ENCODE measurements at places on chromosomes 1 and 21.
A peak's percentile ranks its signal among the peaks of the same experiment; 100 is the strongest.

DNA sequence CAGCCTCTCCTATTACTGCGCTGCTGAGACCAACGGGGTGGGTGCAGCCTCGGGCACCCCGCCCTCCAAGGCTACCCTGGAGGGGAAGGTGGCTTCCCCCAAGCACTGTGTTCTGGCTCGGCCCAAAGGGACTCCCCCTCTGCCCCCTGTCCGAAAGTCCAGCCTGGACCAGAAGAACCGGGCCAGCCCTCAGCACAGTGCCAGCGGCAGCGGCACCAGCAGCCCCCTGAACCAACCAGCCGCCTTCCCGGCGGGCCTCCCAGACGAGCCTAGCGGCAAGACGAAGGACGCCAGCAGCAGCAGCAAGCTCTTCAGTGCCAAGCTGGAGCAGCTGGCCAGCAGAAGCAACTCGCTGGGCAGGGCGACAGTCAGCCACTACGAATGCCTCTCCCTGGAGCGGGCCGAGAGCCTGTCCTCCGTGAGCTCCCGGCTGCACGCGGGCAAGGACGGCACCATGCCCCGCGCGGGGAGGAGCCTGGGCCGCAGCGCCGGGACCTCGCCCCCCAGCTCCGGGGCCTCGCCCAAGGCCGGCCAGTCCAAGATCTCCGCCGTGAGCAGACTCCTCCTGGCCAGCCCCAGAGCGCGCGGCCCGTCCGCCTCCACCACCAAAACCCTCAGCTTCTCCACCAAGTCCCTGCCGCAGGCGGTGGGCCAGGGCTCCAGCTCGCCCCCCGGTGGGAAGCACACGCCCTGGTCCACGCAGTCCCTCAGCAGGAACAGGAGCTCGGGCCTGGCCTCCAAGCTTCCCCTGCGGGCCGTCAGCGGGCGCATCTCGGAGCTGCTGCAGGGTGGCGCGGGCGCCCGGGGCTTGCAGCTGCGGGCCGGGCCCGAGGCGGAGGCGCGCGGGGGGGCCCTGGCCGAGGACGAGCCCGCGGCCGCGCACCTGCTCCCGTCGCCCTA is 533.1 kb downstream of the KIF26B start:
- no peak for DNase-seq

- DNase-seq, result no peak
Measured at GRCh38 chr1:162151900-162152829, 82.7 kb downstream of the NOS1AP start.

GRCh38 chr1:209802780-209803152 is 3.2 kb downstream of the IRF6 start:
- no peak for DNase-seq

DNA sequence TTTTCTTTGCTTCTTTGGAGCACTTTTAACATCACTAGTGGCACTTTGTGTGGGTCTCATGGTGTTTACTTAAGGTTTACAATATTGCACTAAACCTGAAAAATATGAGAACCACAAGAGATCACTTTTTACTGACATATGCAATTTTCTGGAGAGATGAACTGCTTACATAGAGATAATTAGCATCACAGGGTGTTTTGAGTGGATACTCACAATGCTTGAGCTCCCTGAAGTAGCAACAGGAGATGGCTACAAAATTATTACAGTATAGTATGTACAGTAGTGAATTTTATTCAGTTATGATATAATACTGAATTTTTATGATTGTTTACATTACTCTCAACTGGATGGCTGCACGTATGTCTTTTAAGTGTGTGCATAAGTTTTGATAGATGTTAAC is 22.6 kb downstream of the RPRD2 start:
- no peak for DNase-seq

DNA sequence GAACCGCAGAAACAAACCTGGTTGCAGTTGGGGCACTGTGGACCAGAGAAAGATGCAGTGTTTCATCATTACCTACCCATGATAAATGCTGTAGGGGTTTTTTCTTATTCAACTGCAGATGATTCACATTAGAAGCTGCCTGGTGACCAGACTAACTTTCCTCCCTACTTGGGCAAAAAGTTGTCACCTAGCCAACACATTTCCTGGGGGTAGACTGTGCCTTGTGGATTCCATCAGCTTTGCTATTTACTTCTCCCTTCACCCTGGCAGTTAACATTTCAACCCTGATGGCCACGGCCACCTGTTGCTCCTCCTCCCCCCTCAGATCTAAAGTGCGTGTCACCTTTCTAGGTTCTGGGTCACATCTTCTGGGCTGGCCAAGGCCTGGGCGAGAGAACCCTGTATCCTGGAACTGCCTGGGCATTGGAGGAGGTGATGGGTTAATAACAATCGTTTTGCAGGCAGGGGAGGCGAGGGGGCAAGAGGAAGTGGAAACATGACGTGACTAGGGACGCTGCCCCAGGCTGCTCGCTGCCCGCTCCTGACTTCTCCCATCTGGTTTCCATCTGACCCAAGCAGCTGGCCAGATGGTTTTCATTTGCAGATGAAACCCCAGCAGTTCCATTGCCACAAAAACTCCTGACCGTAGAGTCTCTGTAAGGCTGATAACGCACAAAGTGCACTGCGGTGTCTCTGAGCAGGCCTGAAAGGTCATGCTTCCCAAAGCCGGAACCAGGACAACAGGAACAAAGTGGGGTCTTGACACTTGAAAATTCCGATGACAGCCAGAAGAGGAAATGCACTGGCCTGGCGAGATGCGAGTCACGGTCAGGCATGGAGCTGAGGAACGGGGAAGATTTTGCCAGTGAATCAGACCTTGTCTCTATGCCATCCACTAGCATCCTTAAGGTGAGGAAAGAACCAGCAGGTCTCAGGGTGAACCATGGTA is 36.6 kb downstream of the CAPZB start:
- DNase-seq, result peak; percentile 74

DNA sequence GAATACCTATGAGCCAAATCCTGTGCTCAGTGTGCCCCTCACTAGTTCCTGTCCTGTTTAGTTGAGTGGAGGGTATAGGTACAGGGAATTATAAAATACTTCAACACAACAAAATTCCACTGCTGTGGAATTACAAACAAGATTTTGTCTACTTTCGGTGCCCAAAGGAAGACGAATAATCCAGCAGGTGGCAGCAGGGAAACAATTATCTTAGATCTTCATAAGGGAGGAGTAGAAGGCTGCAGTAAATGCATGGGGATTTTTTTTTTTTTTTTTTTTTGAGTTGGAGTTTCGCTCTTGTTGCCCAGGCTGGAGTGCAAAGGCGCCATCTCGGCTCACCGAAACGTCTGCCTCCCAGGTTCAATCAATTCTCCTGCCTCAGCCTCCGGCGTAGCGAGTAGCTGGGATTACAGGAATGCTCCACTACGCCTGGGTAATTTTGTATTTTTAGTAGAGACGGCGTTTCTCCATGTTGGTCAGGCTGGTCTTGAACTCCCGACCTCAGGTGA is 2.0 kb upstream of the PIP5K1A start:
- peak; percentile 61 for DNase-seq

GRCh38 chr1:25486602-25487001 is 55.9 kb downstream of the MACO1 start:
- peak; percentile 29 for DNase-seq

DNA sequence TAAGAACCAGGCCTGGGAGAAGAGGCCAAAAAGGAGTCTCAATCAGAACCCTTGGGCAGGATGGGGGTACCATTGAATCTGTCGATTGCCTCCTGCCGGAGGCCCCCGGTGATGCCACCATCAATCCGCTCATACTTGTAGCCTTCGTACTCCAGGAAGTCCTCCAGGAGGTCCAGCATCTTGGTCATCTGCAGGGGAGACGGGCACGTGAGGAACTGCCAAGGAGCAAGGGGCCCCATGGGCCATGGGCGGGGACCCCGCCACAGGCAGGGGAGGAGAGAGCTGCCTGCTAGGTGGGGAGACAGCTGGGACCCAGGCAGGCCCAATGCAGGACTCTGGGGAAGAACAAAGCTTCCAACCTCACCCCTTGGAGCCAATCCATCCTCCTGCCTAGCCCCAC is 48.6 kb downstream of the CHD5 start:
- no peak for DNase-seq

- peak; percentile 67 for DNase-seq
Measured at GRCh38 chr1:42334240-42335049, 590 bp downstream of the FOXJ3 start.

DNA sequence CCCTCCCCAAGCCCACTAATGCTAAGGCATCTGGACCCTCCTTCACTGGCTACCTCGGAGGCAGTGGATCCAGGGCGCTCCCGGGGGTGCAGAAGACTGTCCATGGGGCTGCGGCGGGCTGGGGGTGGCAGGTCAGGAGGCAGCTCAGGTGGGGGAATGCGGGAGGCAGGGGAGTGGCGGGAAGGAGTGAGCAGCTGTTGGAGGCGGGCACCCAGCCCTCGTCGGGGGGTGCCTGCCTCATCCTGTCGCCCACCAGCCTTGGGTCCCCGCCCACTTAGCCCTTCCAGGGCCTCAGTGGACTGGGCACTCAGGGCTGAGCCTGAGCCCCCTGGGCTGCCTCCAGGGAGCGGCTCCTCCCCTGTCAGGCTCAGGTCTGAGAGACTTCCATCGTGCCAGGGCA is 10.7 kb upstream of the GATAD2B start:
- DNase-seq, result no peak

DNA sequence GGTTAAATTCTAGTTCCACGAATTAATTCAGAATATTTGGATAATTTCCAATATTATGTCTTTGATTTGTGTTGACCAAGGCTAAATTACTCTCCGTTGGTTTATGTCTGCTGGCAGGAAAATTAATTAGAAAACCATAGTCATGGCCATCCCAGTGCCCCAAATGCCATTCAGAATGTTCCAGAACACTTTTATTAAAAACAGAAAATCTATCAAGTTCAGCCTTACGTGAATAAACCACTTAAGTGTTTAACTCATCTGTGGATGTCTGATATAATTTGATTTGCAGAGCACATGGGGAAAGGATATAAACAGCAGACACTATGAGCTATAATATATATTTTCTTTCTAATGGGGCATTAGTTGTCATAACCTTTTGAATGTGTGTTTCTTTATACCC is 480.7 kb downstream of the MRPL39 start:
- DNase-seq, result no peak

- DNase-seq, result no peak
Measured at GRCh38 chr1:162328512-162328911, 48.1 kb downstream of the SPATA46 start.

GRCh38 chr1:176559878-176560277 is 96.9 kb downstream of the PAPPA2 start:
- peak; percentile 85 for DNase-seq

GRCh38 chr1:116268211-116268610 is 104.8 kb upstream of the ATP1A1 start:
- DNase-seq, result no peak

GRCh38 chr1:150233359-150234308 is 2.3 kb downstream of the ANP32E start:
- no peak for DNase-seq

- no peak for DNase-seq
Measured at GRCh38 chr1:156452907-156453306, 47.7 kb downstream of the MEF2D start.

DNA sequence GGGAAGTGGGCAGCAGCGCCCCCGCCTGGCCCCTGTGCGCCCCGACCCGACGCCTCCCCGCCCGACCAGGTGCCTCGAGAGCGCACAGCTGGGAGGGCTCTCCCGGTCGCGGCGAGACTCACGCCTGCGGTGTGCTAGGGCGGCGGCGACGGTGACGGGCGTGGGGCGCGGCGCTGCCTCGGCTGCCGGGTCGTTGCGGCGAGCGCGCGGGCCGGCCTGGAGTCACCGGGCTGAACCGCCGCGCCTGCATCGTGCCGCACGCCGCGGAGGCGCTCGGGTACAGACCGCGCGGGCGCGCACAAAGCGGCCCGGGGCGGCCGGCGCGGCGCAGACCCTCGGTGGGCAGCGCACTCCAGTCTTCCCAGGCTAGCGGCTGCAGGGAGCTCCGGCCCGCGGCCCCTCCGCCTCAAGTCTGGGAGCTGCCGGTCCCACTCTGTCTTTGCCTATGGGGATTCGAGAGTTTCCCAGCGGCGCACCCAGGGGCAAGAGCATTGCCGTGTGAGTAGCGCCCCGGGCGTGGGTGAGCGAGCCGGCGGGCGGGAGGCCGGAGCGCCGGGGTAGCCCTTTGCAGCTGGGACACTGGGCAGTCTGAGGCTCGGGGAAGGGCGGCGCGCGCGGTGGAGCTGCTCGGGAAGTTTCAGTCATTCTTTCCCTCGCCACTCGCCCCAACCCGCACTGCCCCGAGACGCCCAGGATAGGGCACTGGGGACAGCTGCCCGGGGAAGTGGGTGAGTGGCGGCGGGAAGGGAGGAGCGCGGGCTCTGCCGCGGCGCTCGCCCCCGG is at the start of gene SLC35F3:
Gene SLC35F3, plus strand, starts transcription at position 44 of the 783 bp plus-strand sequence.
- no peak for DNase-seq

DNA sequence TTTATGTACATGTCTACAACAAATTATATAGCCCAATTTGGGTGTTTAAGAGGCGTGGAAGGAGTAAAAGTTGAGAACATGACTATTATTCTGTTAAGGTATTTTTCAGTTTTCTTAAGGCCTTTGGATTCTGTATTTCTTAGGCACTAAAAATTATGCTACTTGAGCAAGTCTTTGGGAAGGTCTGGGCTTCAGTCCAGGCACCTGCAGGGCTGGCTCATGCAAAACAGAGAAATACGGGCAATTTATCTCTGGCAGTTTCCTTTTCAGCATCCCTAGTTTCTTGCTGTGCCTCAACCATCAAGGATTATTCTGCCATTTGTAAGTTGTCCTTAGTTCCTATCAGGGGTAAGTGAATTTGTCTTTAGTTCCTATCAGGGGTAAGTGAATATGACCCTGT is 358.8 kb upstream of the B3GALT2 start:
- no peak for DNase-seq

DNA sequence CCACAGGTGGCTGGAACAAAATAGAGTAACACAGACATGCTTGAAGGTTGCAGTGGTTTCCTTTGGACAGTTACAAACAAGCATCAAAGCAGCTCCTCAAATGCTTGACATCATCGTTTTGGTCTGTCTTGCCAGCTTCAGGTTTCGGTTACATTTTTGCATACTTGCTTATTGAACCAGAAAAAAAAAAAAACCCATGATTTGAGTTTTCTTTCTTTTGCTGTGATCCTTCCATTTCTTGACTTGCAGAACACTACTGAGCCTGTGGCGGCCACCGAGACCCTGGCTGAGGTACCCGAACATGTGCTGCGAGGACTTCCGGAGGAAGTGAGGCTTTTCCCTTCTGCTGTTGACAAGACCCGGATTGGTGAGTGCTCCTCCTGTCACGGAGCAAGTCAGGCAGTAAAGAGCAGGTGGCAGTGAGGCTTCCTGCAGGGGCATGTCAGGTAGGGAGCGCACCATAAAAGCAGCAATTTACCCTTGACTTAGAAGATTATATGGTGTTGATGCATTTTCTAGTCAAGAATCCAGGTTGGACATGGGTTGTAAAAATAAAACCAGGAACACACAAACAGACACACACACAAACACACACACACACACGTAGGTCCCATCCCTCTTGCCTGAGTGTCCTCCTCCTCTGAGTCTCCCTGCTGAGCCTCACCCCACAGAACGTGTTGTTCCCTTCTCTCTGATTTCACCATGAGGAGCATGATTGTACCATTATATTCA is 30.9 kb downstream of the PRDM2 start:
- no peak for DNase-seq

DNA sequence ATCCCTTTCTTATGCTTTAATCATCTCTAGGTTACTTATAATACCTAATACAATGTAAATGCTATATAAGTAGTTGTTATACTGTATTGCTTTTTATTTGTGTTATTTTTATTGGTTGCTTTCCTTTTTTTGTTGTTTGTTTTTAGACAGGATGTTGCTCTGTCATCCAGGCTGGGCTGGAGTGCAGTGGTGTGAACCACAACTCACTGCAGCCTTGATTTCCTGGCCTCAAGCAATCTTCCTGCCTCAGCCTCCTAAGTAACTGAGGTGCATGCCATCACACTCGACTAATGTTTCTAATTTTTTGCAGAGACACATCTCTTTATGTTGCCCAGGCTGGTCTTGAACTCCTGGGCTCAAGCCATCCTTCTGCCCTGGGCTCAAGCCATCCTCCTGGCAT is 26.9 kb downstream of the KRTAP19-8 start:
- DNase-seq, result no peak

Measured in AG08395 (cell line).